ENCODE measurements at places on chromosomes 4 and X. TPM values are rescaled to one million over a fixed set of nuclear protein-coding genes. Genes with fewer than 3 reads are reported as not detected.

GRCh38 chr4:161604516-161605300 is 559.1 kb downstream of the FSTL5 start:
- no peak for DNase-seq

Gene PCDH18
- total RNA-seq, result 65.7 TPM

Gene TIMP1
- total RNA-seq, result 69.4 TPM

DNA sequence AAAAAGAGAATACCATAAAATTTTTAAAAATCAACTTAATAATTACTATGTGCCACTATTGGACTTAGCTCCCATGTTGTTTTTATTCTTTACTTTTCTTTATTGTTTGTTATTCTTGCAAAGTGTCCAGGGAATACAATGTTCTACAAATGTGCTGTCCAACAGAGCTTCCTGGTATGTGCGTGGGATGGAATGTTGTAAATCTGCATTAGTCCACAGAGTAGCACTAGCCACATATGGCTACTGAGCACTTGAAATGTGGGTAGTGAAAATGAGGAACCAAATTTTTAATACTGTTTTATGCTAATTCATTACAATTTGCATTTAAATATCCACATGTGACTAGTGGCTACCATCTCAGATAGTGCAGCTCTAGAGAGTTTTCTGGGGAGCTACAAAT is 14.3 kb upstream of the CORIN start:
- no peak for DNase-seq

Data from neural crest cell (in vitro differentiated cells).